Activated CD4-positive, alpha-beta T cell treated with anti-CD3 and anti-CD28 coated beads, Interleukin-2, amount 50 U/mL, for 24 hours (primary cell): ENCODE measurements at places on chromosomes 5 and 9.

DNA sequence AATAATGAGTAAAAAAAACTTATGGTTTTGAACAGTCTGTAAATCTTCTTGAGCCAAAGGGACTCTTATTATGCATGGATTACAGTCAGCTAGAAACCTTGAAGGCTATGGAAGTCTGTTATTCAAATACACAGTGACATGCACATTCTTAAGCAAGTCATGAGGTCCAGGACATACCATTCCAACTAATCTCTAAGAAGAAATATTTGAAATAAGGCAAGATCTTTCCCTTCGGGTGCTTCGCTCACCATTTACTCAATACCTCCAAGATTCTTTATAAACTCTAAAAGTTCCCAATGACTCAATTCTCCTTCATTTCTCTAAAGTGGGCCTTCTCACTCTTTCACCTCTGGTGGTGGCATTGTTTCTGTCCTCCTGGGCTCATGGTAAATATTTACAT is 811.0 kb downstream of the NR2F1-AS1 start:
- DNase-seq = no peak

- DNase-seq = no peak
Observed at GRCh38 chr5:168234133-168234532, 57.3 kb upstream of the WWC1 start.

DNA sequence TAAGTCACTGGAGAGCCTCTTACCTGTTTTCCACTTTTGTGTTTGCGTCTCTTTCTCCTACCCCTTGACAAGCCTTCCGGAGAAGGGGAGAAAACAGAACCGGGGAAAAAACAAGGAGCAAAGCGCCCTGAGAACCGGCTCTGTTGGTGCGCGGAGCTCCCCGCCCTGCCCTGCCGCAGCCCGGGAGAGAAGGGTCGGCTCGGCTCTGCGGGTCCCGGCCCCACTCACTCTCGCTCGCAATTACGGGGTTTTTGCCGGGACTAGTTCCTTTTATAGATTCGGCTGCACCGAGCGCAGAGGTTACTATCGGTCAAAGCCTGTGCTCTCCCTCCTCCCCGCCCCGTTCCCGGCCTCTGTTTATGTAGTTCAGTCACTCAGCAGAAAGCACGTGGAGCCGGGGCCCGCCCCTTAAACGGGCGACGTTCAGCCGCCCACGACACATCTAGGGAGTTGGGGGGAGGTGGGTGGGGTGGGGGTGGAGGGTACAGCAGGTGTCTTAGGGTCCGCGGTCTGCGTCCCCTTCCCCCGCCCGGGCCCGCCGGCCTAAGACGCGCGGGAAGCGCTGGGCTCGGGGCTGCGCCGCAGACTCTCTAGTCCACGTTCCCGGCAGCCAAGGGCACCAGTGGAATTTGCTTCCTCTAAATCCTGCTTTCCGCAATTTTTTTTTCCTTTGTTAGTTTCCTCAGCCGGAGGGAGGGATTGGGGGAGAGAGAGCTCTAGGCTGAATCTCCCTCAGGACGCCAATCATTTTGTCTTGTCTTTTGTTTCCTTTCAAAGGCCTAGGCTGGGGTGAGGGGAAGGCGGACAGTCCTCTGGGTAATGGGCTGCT is at the start of gene ABCA1:
Gene ABCA1, minus strand, starts transcription at position 244 of the 829 bp plus-strand sequence. CDS start 24,476 bp downstream, outside the sequence.
- peak; percentile 62 for DNase-seq

GRCh38 chr5:42719034-42719433 is 37.6 kb upstream of the CCDC152 start:
- no peak for DNase-seq

- DNase-seq = peak; percentile 51
Observed at GRCh38 chr9:19464764-19465585, 56.2 kb downstream of the ACER2 start.

GRCh38 chr9:36306471-36307306 is 48.4 kb upstream of the GNE start:
- DNase-seq = no peak

DNA sequence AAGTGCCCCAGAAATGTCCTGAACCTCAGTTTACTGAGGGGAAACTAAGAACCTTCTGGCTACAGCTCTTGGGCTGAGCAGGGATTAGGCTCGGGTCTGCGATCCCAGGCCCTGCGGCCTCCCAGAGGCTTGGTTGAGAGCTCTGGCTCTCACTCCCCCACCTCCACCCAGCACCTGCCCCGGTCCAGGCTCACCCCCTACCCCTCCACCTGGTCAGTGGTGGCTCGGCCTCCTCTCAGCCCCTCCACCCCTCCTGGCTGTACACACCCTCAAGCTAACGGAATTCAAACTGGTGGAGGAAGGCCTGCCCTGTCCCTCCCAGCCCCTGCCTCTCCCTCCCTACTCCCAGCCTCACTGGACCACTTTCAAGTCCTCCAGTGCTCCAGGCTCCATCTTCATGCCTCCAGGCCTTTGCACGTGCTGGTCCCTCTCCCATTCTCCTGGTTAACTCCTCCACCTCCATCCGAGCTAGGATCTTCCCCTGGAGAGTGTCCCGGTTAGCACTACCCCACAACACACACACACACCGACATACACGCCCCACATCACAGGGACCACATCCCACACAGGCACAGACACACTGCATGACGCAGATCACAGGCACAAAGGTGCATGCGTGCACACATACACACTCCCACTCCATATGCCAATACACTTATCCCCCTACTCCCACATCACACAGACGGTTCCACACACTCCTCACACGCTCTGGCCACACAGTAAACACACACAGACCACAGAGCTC is 130.9 kb downstream of the C9orf50 start:
- no peak for DNase-seq

DNA sequence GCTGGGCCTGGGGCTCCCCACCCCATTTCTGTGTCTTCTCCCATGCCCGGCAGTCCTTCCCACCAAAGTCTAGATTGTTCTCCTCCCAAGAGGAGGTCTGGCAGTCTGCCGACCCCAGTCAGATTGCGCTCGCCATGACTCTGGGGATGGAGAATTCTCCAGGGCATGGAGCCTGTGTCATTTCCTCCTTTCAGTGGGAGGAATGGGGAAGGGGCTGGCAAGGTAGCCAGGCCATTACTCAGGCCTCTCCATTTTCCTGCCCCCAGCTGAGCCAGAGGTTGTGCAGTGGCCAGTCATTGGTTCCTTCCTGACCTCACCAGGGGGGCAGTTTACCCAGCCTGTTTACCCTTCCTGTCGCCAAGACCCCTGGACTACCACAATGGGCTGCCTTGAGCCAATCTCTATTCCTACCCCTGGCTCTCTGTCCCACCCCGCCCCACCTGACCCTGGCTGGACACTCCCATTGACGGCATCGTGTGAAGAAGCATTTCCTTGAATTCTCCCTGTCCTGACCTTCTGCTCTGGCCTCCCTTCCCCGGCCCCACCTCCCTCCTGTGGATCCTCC is 628 bp downstream of the SYNPO start:
- no peak for DNase-seq

GRCh38 chr9:123238365-123238764 is 30.0 kb downstream of the STRBP start:
- no peak for DNase-seq

DNA sequence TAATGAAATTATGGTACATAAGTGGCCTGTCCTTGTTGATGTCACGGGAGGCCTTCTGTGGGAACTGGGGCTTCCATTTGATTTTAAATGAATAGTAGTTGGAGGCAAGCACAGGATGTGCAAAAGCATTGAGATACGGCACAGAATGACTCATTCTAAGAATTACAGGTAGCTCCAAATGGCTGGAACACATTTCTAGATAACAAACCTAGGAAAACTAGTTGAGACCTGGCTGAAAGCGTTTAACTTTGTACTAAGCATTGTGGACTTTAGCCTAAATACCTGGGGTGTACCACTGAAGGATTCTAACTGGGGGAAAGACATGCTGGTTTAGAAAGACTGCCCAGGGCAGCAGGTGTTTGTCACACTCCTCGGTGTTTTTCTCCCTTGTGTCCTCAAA is 9.4 kb downstream of the SKP2 start:
- DNase-seq = no peak

DNA sequence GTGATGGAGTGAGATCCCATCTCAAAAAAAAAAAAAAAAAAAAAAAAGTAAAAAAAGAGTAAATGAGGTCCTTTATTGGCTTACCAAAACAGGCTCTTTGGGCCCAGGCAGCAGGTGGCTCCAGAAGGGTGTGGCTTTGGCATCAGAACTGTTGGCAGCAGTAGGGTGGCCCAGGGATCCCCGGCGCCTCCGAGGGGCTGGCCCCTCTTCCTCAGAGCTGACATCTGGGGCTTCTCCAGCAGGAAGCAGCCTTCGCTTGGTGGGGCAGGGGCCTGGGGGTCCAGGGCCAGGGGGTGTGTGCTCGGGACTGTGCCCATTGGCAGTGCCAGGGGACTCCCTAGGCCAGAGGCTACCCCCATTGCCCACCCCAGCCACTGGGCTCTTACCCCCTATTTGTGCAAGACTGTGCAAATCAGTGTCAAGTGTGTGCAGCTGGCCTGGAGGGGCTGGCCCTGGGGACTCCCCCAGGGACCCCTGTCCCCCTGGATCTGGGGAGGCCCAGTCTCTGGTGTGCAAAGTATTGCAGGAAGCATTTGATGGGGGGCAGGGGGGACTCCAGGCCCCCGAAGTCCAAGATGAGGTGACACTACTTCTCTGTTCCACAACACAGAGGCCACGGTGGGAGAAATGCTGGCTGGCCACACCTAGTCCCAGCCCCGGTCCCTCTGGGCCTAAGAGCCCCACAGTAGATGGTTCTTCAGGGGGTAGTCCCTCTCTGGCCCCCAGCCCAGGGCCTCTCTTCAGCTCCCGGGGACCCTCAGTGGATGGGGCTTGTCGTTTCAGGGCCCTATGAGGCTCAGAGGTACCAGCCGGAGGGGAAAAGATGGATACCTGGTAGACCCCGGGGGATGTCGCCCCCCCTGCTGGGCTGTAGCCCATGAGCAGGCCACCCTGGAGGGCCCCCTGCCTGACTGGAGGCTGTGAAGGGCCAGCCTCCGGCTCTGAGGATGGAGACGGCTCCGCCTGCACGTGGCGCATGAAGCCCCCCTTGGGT is 4.7 kb upstream of the STOML2 start:
- no peak for DNase-seq

DNA sequence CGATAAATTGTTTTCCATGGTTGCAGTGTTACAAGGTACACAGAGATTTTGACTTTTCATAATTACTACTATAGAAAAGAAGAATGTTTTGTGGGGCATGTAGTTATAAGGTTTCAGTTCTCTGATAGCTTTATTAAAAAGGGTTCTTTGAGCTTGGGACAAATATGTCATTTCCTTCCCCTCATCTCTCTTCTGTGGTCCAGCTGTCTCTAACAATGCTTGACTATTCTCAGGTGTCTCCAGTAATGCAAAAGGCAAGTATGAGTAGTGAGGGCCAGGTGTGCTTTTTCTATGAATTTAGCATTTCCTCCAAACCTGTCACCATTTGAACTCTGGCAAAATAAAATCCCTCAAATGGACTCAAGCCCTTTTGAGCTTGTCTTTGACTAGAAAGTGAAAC is 84.3 kb downstream of the SLF1 start:
- no peak for DNase-seq
